Fibroblast of mammary gland (primary cell): ENCODE measurements at places on chromosomes 11 and 22.

DNA sequence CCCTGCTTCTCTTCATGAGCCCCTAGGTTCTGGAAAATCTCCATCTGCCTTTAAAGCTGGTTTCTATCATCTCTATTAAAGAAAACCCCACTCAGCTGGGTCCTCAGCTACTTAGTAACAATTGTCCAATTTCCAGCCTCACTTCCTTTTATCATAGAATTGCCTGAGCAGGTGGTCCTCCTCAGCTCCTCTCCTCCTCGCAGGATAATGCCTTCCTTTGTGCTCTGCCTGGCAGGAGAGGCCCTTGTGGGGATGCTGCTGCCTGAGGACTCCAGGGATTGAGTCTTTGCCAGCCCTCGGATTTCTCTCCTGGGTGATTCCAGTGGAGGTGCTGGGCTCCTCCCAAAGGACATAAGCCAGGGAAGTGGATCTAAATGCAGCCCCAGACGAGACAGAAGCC, 448.3 kb downstream of the INSC start:
- no peak for DNase-seq

GRCh38 chr22:22463855-22464540, 44.5 kb downstream of the ZNF280B start:
- peak; percentile 64 for DNase-seq

DNA sequence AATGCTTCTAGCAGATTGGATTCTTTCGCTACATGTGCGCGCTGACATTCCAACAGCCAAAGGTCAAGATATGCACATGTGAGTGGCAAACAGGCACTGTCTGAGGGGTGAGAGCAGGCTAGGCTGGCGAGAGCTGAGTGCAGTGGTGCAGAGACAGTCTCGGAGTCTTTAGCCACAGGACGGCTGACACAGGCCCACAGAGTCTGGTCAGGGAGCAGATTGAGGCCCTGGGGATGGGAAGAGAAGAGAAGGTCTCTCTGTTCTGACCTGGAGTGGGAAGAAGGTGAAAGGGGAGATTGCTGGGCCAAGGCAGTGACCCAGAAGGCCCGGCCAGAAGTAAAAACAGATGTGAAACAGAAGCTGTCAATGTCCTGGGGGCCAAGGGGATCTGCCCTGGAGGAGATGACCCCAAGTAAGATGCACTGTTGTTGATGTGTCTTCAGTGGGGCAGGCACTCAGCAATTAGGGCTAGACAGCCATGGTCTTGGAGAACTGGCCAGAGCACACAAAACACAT, 197.8 kb downstream of the ETS1 start:
- DNase-seq, result no peak

DNA sequence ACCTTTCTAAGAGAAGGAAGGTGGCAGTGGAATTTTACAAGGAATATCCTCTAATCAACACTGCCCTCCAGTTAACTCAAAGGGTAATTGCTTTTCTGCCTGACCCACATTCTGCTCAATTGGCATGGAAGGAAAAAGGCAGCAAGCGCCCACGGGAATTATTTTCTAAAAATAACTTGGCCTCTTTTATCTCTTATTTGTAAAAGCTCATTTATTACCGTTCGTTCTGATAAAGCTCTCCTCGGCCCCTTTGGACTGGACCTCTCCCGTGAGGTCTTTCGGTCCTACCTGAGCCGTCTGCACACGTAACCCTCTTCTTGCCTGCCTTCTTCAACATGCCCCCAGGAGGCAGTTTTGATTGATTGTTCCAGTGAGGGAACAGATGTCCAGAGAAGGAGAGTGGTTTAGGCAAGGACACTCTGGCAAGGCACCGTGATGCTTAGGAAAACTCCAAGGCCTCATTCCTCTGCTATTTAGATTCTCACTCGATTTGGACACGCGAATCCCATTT, 53.2 kb upstream of the CRTAM start:
- peak; percentile 40 for DNase-seq
